ENCODE measurements at places on chromosomes 16 and 17.

DNA sequence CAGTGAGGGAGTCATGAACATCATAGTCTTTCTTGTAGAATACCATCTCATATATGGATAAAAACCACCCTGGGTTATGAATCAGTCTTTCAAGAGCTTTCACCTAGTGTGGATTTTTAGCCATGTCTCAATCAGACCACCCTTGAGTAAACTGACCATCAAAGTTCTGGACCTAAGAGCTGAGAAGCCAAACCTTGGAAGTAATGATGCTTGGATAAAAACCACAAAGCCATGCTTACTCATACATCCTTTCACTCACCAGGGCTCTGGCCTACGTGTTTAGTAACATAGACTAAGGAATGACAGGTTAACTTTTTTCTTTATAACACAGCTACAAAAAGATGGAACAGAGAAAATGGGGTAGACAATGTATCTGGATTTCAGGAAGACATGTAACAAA, 167.2 kb downstream of the STX8 start:
- no peak for DNase-seq

GRCh38 chr16:86563469-86564345, 2.9 kb upstream of the FOXC2 start:
- DNase-seq = peak; percentile 87

GRCh38 chr16:54459509-54460262, 173.1 kb upstream of the IRX3 start:
- no peak for DNase-seq

DNA sequence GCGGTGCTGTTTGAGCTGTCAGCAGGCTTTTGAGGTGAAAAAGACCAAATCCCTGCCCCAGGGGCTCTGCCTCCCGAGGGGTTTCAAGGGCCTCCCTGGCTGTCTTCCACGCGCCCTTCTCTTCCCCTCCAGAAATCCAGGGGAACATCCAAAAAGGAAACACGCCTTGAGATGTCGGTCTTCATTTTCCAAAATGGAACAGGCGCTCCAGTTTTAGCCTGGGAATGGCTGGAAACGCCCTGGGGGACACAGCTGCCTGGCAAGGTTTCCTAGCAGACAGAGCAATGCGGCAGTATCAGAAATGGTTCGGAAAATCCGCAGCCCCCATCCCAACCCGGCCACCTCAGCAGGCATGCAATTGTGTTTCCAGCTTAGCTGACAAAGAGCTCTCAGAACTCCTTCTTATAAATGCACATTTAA, 16.6 kb upstream of the LITAF start:
- DNase-seq = no peak

GRCh38 chr16:50942143-50942542, 200.3 kb downstream of the CYLD start:
- DNase-seq = no peak

DNA sequence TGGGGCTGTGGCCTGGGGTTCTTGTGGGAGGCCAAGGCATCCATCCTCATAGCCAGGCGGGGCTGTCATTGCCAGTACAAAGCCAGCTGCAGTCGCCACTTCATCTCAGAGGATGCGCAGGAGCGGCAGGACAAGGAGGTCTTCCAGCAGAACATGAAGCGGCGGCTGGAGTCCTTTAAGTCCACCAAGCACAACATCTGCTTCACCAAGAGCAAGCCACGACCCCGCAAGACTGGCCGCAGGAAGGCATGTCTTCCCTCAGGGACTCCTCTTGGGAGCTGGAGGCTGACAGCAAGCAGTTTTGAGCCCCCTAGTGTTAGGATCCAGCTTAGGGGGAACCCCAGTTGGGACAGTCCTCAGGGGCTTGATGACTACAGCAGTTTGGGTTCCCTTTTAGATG, 15.1 kb upstream of the PLEKHG4 start:
- DNase-seq = peak; percentile 33

DNA sequence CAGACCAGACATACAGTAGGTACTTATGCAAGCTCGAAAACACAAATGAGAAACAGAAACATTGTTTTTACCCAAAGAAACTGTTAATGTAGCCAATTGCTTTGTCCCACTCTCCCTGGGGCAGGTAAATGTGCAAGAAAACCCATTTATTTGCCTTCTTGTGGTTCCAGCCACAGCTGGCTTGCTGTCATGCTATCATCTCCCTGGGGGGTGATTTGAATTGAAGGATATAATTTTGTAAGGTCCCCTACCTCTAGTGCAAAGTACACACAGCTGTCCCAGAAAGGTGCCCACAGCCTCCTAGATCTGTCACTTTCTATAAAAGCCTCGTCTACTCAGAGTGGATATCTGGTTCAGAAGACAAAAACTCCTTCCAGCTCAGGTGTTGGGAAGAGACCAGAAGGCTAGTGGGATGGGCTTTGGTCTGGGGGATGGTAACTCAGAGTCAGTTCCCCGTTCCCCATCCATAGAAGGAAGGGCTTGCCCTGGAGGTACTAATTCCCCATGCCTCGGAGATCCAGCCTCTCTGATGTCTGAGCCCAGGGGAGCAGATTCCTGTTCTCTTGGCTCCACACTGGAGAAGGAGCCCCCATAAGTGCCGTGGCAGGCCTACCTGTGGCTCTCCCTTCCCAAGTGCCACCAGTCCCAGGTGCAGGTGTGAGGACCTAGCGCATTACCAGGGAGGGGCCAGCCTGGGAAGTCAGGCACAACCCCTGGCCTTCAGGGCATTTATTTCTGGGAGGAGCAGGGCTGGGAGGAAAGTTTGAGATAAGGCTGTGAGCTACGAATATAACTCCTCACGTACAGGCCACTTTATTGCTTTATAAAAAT, 2.4 kb upstream of the PRR15L start:
- no peak for DNase-seq

DNA sequence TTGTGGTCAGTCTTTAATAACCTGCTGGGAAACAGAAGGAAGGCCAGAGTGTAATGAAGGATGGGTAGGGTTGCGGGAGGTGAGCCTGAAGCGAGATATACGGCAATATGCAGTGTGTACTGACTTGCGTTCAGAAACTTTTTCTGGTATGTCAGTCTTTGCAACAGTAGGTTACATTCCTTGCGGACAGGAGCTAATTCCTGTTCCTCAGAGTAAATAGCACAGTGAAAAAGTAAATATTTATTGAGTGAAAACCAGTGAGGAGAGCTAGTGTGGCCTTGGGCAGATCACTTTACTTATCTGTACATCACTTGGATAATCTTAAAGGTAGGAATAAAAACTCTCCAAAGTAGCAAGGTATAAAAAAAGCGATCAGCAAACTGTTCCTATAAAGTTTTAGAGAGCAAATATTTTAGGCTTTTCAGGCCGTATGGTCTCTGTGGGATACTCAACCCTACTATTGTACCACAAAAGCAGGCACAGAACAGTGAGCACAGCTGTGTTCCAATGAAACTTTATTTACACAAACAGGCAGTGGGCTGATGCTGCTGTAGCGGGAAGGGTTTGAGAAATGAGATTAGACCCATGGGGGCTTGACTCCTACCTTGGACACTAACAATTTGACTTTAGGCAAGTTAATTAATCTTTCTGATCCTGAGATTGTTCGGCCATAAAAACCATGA, 348.0 kb downstream of the UTP18 start:
- DNase-seq = no peak

GRCh38 chr17:80758481-80759376, 214.1 kb downstream of the RPTOR start:
- no peak for DNase-seq

DNA sequence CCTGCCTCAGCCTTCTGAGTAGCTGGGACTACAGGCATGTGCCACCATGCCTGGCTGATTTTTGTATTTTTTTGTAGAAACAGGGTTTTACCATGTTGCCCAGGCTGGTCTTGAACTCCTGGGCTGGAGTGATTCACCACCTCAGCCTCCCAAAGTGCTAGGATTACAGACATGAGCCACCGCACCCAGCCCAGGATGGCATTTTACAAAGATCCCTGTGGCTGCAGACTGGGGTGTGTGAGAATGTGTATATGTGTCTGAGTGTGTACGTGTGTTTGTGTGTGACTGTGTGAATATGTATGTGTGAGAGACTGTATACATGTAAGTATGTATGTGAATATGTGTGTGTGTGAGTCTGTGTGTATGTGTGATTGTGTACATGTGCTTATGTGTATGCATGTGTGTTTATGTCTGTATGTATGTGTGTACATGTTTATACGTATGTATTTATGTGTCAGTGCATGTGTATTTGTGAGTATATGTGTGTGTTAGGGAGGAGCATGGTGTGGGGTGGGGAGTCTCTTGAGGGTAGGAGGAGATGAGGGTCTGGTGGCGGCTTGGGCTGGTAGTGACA, 17.0 kb downstream of the RPTOR start:
- no peak for DNase-seq

GRCh38 chr17:67335245-67335835, 31.0 kb downstream of the PSMD12 start:
- no peak for DNase-seq

GRCh38 chr16:27444015-27444414, 42.0 kb downstream of the IL21R start:
- no peak for DNase-seq

GRCh38 chr16:72013389-72013788, 4.8 kb downstream of the DHODH start:
- no peak for DNase-seq

DNA sequence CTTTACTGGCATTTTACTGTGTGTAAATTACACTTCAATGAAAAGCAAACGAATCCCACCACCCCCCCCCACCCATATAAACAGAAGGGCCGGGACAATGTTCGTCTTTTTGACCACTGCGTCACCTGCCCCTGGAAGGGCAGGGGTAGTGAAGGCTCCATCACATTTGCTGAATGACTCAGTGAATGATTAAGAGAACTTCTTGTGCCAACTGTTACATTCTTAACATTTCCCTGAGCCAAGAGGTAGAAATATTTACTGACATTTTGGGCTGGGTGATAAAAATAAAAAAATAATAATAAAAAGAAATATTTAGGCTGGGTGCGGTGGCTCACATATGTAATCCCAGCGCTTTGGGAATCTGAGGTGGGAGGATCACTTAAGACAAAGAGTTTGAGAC, 24.1 kb downstream of the C16orf96 start:
- DNase-seq = no peak

DNA sequence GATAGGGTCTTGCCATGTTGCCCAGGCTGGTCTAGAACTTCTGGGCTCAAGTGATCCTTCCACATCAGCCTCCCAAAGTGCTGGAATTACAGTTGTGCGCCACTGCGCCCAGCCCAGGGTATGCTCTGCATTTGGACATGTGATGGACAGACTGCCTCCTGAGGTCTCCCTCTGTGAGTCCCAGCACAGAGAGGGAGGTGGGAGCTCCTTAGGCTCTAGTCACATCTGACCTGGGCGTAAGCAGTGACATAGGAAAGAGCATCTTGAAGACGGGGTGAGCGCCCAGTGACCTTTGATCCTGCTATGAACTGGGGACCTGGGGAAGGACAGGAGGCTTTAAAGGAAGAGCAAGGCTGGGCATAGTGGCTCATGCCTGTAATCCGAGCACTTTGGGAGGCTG, 2.2 kb upstream of the GFAP start:
- no peak for DNase-seq

DNA sequence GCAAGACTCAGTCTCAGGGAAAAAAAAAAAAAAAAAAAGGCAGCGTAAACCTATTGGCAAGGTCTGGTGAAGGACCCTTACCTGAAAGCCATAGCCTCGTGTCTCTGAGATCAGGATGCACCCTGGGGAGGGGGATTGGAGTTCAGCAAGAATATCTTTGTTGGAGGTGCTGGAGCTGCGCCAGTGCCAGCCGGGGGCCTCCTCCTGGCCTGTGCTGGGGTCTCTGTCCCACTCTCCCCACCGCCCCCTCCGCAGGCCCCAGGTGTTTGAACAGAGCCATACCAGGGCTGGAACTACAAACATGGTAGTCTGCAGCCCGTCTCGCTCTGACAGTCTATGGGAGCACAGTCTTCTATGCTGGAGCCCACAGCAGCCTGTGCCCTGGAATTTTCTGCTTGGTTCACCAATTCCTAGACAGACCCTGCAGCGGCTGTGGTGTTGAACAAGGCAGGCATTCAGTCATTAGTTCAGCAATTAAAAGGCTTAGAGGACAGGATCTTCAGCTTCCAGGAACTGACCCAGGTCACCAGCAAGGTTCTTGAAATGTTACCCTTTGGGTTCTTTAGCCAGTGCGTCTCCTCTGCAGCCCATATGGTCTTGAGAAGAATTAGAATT, 42.2 kb upstream of the KIFC3 start:
- DNase-seq = no peak

- no peak for DNase-seq
These were observed 52.3 kb downstream of the PRMT7 start for GRCh38 chr16:68362947-68363657.

DNA sequence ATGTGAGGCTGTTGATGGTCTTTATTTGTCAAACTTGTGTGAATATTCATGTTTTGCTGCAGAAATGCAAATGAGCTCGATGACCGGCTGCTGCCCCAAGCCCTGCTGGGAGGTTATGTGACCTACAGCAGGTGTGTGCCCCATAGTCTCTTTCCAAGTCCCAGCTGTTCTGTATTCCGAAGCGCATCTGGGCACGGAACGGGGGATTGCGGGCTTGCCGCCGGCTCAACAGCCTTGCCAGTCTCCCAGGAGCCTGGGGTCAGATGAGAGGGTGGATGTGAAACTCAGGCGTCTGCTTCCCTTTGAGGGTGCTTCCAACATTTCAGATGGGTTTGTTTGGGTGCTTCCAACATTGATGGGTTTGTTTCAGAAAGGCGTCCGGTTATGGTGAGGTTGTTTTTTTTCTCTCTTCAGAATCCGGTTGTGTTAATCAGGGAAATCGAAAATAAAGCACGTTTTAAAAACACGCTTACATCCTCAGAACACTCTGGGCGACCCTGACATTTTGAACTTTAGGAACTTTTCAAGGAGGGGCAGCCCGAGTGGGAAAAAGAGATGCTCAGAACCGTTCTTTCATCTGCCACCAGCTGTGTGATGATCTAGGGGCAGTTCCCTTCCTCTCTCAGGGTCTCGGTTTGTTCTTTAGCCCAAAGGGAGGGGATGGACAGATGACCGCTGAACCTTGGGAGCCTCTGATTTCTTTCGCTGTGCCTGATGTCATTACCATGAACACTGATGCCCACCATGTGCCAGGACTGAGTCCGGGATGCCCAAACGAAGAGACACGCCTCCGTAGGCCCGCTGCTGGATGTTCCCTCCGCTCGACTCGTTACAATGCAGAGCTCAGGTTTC, 47.8 kb upstream of the AMZ2 start:
- DNase-seq = no peak

GRCh38 chr17:8311131-8311790, 1.2 kb downstream of the ARHGEF15 start:
- no peak for DNase-seq

DNA sequence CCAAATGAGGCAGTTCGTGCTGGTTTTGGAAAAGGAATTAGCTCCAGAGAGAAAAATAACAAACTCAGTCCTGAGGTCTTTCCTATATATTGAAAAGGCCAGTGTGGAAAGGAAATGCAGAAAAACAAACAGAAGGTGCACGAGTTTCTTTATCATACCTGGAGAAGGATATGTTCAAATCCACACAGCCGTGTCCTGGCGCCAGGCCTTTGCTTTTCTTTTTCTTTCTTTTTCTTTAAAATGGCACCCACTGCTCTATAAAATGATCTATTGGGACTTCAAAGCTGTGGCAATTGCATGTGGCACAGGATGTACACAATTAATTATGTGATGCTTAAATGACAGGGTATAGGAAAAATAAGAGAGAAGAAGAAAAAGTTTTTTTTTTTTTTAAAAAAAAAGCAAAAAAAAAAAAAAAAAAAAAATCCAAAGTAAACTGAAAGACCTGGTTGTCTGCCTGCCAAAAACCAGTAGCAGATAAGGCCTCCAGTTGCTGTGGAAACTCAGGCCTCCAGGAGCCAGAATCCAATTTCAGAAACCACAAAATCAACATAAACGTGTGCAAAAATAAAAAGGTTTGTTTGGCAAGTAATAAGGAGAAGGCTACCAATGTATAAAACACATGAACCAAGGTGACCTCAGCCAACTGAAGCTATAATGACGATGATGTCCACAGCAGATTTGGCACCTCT, 957.6 kb upstream of the SOX9 start:
- no peak for DNase-seq
